Activated CD4-positive, alpha-beta T cell treated with anti-CD3 and anti-CD28 coated beads, Interleukin-2, amount 10 ng/mL, durations not matched to agents 24 days and 14 days (primary cell): ENCODE measurements at places on chromosomes 16 and 17.

- DNase-seq = no peak
Observed at GRCh38 chr17:16371742-16372141, 9.1 kb upstream of the UBB start.

GRCh38 chr17:77897741-77898301 lies 60.7 kb upstream of the TNRC6C start:
- DNase-seq = no peak

DNA sequence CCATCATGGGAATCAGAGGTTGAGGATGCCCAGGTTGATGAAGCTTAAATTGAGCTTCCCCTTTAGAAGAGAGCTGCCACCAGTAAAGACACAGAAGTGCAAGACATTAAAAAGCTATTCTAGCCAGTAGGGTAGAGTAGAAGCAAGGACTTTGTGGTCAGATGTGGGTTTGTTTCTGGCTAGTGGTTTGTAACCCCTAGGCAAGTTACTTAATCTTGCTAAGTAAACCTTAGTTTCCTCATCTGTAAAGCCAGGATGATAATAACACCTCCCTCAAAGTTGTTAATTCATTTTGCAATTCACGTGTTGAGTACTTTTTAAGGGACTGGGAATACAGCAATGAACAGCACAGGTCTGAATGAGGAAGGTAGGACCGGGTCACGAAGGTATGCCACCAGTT lies 3.6 kb downstream of the SNTB2 start:
- no peak for DNase-seq

- DNase-seq = no peak
Observed at GRCh38 chr16:57898961-57899360, 72.0 kb downstream of the CNGB1 start.
